ENCODE measurements at places on chromosomes 1 and 21.

DNA sequence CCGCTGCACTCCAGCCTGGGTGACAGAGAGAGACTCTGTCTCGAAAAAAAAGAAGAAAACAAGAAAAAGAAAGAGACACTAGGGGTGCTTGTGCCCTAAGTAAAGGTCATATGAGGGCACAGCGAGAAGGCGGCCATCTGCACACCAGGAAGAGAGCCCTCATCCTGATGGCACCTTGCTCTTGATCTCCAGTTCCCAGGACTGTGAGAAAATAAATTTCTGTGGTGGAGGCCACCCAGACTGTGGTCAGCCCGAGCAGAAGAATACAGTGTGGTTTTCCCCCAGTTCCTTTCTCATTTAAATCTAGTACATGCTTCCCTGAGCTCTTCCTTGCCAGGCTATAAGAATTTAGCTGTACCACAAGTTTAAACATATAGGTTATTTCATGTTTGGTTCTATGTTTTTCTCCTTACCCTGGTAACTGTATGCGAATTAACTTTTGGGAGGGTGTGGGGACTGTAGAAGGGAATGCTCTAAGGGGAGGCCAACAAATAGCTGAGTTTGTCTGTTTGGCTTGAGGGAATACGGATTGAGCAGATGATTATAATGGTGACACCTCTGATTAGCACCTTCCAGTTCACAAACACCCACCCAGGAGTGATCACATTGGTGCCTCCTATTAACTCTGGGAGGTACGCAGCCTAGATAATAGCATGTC is 119.6 kb upstream of the ERRFI1 start:
- no peak for DNase-seq

DNA sequence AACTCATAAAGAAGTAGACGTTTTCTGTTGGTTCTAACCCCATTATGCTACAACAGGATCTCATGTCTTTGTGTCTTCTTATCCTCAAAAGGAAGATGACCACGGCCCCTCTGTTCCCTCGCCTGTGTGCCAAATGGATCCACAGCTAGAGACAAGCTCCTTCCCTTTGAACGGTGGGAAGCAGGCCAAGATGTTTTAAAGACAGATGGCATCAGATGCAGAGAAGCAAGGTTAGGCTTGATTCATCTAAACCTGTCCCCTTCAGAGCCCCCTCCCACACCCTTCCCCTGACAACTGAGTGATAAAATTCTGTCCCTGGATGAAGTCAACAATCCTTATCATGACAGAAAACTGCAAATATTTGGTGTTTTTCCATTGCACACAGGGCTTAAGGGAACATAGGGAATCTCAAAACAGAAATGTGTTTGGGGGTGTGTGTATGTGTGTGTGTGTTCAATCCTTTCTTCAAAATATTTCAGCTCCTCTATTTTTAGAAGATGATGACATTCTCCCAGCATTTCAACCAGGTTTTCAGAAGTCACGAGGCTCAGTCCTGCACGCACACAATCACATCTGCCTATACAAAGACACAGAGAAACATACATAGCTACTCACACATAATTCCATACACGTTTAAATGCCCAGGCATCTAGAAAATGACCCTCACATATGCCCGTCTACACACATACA is 27.8 kb upstream of the FMOD start:
- no peak for DNase-seq

- DNase-seq, result no peak
These were observed 103.0 kb upstream of the VAV3 start for GRCh38 chr1:108067884-108068540.

GRCh38 chr1:235809688-235810397 is 56.9 kb downstream of the LYST start:
- no peak for DNase-seq

DNA sequence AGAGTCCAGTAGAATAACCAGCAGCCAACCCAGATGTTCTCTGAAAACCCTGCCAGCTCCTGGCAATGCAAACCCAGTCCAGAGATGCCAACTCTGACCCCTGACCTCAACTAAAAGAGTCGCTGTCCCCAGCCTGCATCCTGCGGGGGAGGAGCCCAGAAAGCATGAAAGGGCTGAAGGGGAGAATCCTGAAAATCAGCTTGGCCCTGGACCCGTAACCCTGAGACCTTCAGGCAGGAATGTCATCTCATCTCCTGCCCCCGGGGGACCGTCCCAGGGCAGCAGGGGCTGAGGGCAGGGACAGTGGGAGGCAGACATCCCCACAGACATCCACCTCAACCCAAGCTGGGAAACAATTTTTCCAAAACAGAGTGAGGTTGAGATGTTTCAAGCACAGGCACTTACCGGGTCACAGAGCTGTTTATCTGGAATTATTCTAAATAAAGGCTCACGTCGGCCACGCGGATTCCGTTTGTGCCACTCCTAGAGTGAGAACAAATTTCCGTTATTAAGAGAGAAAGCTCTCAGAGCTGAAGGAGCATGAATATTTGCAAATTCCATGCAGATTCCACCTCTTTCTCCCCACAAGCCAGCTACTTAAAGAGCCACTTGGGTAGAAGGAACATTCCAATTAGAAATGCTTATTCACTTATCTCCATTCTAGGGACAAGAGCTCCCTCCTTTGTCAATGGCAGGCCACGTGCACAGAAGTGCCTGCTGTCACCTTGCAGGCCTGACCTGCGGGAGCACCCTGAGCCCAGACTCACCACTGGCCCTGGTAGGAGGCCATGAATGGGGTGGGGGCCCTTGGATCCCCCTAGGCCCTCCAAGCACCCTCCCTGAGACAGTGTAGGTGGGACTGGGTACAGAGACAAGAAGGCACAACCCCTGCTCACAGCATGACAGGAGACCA is 240.1 kb downstream of the NPHP4 start:
- DNase-seq, result no peak

DNA sequence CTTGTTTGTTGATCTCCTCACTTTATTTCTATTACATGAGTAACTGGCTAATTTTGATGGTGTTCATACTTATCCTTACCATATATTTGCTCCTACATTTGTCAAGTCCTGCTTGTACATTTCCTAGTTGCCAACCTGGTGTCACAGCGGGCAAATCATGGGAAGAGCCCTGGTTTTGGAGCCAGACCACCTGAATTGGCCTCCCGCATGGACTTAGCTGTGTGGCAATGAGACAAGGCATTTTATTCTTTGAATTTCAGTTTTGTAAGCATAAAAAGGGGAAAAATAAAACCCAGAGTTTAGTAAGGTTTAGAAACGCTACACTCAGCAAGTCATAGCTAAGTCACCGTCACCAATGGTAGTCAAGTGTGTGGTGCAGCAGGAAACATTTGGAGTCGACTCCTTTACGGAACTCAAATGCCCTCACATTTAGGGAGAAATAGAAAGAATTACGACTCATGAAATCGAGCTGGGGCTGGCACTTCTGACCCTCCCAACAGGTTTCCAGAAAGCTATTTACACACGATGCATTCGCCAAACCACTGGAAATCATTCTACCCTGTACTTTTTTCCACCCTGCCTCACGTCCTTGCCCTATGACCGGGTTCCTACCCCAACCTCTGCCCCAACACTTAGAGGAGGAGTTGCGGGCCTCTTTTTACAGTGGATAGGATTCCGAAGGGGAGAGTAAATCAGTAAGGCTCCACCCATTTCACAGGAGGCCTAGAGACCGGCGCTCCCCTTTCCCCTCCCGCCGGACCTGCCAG is 492 bp upstream of the PGM1 start:
- no peak for DNase-seq

DNA sequence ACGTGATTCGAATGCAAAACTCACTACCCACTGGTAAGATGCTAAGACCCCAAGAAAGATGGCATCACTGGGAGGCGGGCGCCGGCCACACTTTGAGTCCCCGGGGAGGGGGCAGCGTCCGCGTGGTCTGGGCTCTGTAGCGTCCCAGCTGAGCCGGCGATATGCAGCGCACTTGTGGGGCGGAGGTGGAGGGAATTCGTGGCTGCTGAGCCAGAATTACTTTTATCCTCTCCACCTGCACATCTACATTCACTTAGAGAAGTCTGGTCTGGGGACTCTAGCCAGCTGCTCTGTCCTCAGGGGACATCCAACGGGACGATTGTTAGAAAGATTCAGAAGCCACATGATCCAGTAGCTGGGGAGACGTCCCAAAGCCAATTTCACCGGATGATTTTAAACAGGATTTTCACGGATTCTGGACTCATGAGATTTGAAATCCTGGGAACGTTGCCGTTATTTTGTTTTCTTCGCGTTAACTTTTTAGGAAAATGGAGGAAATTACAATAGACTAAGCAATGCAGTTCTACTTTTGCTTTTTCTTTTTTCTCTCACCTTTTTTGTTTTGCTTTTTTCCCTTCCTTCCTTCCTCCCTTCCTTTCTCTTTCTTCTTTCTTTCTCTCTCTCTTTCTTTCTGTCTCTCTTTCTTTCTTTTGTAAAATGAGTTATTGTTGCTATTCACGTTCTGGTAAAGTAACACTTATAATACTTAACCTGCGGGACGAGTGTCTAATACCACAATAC is 1.3 kb downstream of the JAM2 start:
- peak; percentile 15 for DNase-seq

DNA sequence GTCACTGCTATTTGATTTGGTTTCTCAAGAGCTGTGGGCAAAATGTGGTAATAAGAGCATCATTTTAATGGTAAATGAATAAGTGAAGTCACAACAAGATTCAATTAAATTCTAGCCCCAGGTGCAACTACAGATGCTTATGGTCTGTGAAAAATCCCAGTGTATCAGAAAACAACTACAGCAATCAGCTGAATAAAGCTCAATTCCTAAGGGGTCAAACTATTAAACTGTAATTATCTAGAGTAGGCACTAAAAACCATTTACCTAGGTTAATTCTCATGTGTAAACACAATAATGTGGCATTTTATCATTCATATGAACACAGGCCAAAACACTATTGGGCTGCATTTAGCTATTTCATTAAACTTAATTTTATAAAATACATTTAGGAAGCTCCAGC is 9.6 kb downstream of the TARBP1 start:
- no peak for DNase-seq

GRCh38 chr1:162944974-162945674 is 84.1 kb upstream of the CCDC190 start:
- DNase-seq, result no peak

DNA sequence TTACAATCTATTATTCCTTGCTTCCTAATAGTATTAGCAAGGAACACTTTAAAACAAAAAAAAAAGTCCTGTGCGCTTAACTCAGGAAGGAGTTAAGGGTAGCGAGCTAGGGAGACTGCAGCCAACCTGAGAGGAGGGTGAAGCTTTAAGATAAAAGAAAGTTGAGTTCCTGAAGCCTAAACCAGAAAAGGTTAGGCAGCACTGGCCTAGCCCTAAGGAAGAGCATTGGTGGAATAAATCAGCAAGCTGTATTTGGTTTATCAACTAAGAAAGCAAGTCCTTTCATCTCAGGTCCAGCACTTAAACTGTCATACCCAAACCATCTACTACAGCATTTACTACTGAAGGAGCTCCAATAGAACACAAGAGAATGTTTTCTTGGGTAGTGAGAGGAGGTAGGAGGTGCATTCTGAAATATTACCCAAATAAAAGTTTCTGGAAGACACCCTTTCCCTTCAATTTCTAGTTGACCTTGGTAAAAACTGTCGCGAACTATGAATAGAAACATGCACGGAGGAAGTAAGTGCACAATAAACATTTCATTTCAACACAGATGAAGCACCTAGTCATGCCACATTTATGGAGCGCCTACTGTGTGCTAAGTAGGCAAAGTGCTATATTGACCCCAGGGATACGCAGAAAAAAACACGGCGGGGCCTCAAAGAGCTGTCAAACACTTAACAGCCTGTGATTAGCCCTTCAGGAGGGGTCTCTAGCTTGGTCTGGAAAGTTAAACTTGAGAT is 1.3 kb downstream of the GLRX2 start:
- DNase-seq, result no peak

- no peak for DNase-seq
These were observed 31.3 kb downstream of the TRIM62 start for GRCh38 chr1:33150522-33150921.

DNA sequence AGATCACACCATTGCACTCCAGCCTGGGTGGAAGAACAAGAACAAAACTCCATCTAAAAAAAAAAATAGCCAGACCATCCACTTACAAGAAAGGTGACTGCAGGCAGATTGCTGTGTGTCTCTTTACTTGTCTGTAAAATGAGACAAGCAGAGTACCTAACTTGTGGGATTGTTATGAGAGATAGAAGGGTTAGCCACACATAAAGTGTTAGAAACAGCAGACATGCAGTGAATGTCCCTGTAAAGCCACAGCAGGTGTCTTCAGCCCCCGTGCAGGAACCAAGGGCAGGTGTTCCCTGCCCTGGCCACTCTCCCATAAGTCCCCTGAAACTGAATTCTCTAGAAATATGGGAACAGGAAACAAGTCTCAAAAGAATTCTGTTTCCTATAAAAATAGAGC is 40.8 kb upstream of the EFHD2 start:
- DNase-seq, result no peak

DNA sequence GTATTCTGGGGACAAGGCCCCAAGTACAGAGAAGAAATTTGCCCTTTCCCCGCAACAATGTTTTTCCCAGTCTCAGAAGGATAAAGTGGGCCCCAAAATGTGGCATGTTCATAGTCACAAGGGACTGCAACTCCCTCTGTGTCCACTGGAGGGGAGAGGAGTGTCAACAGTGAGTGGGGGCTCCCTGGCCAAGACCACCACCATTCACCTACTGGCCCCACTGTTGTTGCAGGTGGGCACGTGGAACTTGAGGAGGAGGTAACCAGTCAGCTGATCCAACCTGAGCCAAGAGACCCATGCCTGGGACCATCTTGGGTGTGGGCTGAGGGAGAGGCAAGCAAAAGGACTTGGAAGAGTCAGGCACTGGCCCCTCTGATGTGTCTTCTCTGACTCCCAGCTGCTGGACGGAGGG is 777 bp downstream of the NUDT17 start:
- DNase-seq, result peak; percentile 25

GRCh38 chr21:25494804-25495203 is 112.5 kb downstream of the MRPL39 start:
- DNase-seq, result no peak

- DNase-seq, result no peak
These were observed 448 bp upstream of the COL9A2 start for GRCh38 chr1:40317394-40318074.

- DNase-seq, result no peak
These were observed 43.2 kb downstream of the IL6R start for GRCh38 chr1:154448331-154448811.

DNA sequence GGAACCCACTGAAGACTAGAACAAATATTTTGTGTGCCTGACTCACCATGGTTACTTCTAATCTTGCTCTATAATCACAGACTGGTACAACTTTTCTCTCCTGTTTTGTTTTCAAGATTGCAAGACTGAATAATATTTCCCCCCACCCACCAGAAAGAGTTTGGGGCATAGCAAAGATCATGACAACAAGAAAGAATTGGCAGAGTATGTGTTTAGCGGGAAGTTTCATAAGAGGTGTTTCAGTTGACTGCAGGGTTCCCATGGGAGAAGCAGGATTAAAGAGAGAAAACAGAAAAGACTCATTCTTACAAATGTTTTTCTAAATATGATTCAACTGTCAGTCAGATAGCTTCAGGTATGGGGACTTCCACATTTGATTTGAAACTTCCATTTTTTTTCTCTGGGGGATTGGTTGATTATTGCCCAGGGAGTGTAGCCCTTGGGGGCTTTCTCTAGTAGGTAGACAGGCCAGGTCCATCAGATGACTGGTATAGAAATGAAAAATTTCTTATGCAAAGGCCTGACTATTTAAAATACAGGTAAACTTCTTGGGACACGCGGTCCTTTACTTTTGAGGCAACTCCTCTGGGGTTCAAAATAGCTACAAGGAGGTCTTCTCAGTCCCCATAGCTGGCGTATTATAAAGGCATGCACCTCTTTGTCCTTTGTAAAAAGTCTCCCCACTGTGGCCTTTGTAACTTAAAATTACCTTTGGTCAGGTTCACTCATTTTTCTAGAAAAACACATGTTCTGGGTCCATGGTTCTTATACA is 13.9 kb downstream of the OR14I1 start:
- no peak for DNase-seq

All from activated CD8-positive, alpha-beta memory T cell treated with anti-CD3 and anti-CD28 coated beads, Interleukin-2, amount 50 U/mL, for 4 hours (primary cell).